Endothelial cell of umbilical vein (primary cell): ENCODE measurements at places on chromosomes 13 and 19. TPM values are rescaled to one million over a fixed set of nuclear protein-coding genes. Genes with fewer than 3 reads are reported as not detected.

Gene KLK3
- total RNA-seq = not detected in 2 replicates

DNA sequence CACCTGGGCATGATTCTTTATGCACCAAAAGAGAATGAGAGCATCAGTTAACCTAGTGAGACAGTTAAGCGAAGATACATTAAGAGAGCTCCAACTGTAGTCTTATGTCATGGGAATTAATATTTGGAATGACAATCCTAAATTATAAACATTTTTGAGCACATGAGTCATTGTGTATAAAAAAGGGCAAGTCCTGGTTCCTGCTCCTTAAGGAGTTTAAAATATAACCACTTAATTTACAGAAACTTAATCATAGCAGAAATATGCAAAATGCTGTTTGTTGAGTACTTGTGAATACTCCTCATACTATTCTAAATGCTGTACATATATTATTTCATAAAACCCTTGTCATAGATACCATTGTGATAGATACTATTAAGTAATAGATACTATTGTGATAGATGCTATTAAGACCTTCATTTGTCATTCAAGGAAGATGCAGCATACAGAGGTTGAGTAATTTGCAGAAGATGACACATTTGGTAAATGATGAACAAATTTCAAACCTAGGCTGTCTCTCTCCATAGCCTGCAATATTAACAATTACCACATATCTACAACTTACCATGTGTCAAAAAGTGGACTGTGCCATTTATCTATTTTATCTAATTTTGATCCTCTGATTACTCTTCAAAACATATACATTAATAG, 301.0 kb downstream of the TBC1D4 start:
- peak; percentile 65 for DNase-seq

DNA sequence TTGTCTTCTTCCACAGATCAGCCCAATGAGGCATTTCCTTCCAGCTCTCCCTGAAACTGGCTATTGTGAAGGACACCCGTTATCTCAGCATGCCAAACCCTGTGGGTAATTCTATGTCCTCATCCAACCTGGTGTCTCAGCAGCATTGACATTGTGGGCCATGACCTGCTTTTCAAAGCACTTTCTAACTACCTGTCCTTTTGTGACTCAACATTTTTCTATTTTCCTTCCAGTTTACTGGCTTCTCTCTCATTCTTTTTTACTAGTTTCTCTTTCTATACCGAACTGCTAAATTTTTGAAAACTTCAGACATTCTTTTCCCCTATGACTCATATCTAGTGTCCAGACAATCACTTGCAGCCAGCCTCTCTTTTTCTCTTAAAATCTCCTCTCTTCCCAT, 136.4 kb upstream of the HTR2A start:
- no peak for DNase-seq

DNA sequence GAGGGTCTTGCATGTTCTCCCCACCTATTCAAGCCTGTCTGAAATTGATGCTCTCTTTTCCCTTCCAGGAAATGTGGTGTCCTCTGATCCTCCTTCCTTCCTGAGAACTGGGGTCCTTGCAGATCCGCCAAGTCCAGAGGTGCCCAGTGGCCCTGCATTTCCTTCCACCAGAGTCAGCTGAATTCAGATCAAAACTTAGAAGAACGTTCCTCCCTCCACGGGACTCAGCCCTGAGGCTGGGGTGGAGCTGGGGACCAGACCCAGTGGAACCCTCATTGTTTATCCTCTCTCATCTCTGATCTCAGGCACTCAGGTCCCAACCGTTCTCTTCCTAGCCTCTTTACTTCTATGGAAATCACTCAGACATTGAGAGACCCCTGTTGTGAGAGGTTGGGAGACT, 477.3 kb downstream of the TSHZ3 start:
- DNase-seq = no peak

- DNase-seq = no peak
These were observed 12.9 kb downstream of the STARD13 start for GRCh38 chr13:33272531-33273124.

GRCh38 chr19:51094696-51095279, 12.1 kb upstream of the KLK14 start:
- peak; percentile 16 for DNase-seq
